ENCODE measurements at places on chromosomes 1 and 21.

DNA sequence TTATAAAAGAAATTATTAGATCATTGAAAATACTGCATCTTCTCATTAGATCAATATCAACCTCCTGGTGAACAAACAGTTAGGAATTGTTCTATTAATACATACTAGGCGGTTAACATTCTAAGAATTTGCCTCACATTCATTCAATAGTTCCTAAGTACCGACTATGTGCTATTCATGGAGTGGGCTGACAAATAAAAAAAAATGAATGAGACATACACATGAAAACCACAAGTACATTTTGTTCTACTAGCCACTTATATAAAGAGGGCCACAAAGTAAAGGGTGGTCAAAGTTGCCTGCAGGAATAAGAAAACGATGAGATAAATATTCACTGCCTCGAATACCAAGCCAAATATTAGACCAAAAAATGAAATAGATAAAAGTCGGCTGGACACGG lies 294.4 kb downstream of the SDCCAG8 start:
- no peak overlapping the region for H3K27ac ChIP-seq
- H3K27me3 ChIP-seq = no peaks in the 10 kb centered on the region
- no peaks in the 10 kb centered on the region for H3K4me1 ChIP-seq
- no peak overlapping the region for H3K4me3 ChIP-seq
- H3K36me3 ChIP-seq = no peaks in the 10 kb centered on the region

GRCh38 chr1:87330057-87330884 lies 1.6 kb downstream of the LMO4 start:
- peaks cover 4% of the 10 kb centered on the region for H3K36me3 ChIP-seq
- H3K27ac ChIP-seq = peak overlapping the region; percentile 95
- peak overlapping the region; percentile 78 for H3K4me3 ChIP-seq
- peaks cover 33% of the 10 kb centered on the region for H3K4me1 ChIP-seq
- peak; percentile 76 for DNase-seq
- no peaks in the 10 kb centered on the region for H3K27me3 ChIP-seq

- no peak for DNase-seq
- H3K4me1 ChIP-seq = no peaks in the 10 kb centered on the region
- H3K4me3 ChIP-seq = no peak overlapping the region
- no peak overlapping the region for H3K27ac ChIP-seq
Observed at GRCh38 chr1:22406722-22407495, 44.7 kb upstream of the ZBTB40 start.

DNA sequence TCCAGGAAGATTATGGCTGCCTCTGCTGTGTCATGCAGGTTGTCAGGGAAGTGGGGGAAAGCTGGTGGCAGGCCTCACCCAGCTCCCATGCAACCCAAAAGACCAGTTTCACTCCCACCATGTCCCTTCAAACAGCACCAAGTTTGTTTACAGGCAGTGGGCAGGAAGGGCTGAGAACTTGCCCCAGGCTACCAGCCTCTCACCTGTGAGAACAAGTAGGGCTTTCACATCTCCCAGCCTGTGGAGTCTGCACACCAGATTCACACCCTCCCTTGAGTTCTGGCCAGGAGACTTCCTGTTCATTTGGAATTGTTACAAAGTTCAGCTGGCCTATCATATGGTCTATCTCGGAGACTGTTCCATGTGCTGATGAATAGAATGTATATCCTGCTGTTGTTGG lies 27.8 kb downstream of the RPAP2 start:
- H3K4me3 ChIP-seq = no peak overlapping the region
- peaks cover 30% of the 10 kb centered on the region for H3K36me3 ChIP-seq
- no peaks in the 10 kb centered on the region for H3K4me1 ChIP-seq
- DNase-seq = no peak
- no peaks in the 10 kb centered on the region for H3K27me3 ChIP-seq

- H3K4me3 ChIP-seq = no peak overlapping the region
- H3K36me3 ChIP-seq = no peaks in the 10 kb centered on the region
- H3K4me1 ChIP-seq = peaks cover 6% of the 10 kb centered on the region
- no peaks in the 10 kb centered on the region for H3K27me3 ChIP-seq
Observed at GRCh38 chr1:51574796-51575195, 42.1 kb upstream of the OSBPL9 start.

DNA sequence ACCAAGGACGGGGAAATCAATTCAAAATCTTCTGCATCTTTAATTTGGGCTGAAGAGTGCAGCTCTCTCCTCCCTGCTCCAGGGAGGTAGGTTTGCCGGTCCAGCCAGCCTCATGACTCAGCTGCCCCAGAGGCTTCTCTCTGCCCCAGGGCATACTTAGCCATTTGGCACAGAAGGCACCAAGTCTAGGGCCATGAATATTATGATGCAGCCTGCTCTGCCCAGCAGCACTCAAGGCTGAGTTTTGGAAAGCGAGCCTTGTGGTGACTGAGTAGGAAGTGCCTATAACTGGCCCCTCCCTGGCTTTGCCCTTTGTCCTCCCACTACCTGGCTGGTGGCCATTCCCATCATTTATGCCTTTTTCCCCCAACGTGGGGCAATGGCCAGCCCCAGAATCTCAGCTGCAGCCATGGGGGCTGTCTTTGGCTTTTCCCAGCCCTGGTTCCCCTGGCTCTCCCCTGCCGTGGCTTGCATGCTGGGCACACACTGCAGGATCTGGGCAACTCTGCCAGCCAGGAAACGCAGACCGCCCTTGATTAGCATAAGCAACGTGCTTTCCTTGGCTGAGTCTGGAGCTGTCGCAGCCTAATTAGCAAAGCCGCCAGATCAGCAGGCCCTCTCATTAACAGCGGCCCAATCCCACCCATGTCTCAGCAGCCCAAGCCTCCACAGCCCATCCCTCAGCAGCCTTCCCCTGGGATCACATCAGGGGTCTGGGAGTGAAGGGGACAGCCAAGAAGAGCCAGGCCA lies 258.6 kb upstream of the TMEM51 start:
- H3K4me3 ChIP-seq = no peak overlapping the region
- no peaks in the 10 kb centered on the region for H3K27me3 ChIP-seq
- H3K36me3 ChIP-seq = no peaks in the 10 kb centered on the region
- DNase-seq = peak; percentile 37
- H3K4me1 ChIP-seq = peaks cover 16% of the 10 kb centered on the region

GRCh38 chr1:56923201-56923600 lies 42.6 kb downstream of the C8B start:
- H3K27me3 ChIP-seq = no peaks in the 10 kb centered on the region
- H3K36me3 ChIP-seq = no peaks in the 10 kb centered on the region
- DNase-seq = no peak
- peaks cover 29% of the 10 kb centered on the region for H3K4me1 ChIP-seq
- no peak overlapping the region for H3K4me3 ChIP-seq

DNA sequence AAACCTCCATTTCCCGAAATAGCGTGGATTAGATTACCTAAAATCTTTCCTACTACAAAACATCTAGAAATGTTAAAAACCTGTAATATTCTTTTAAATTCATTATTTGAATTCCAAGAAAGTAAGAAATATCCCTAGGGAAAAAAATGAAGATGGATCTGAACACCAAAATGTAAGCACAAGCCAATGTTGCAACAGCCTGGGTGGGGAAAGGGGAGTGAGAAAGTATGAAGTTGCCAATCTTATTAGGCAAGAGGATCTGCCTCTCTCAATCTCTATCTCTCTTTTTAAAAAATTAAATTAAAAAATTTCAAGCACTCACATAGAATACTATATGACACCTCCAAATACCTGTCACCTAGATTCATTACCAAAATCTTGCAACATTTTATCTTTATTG lies 74.9 kb upstream of the IRF2BP2 start:
- H3K4me3 ChIP-seq = no peak overlapping the region
- no peaks in the 10 kb centered on the region for H3K4me1 ChIP-seq
- no peak overlapping the region for H3K27ac ChIP-seq
- DNase-seq = no peak

DNA sequence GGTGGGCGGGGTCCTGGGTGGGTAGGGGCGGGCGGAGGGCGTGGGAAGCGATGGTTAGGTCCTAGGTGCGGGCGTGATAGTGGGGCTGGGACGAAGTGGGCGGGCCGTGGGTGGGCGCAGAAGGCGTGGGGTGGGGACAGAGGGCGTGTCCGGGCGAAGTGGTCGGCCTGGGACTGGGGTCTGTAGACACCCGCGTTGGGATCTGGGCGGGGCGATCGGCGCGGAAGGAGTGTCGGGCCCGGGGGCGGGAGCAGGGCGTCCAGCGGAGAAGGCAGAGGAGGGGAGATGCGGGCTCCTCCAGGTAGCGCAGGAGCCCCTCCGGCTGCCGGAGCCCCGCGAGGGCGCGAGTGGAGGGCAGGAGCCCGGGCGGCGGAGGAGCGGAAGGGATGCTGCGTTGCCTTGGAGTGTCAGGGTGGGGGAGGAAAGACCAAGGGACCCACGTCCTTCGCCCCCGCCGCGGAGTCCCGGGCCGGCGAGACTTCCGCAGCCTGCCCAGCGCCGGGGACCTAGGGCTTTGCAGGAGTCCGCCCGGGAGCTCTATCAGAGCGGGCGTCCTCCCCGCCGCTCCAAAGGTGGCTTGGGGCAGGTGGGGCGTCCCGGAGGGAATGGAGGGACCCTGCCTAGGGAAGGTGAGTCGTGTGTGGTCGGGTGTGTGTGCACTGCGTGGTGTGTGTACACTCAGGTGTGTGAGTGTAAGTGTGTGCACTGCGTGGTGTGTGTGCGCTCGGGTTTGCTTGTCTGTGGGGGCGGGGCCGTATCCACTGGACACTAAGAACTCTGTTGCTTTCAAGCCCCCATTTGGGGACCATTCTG lies 27.0 kb upstream of the PRSS38 start:
- H3K27me3 ChIP-seq = peaks cover 41% of the 10 kb centered on the region
- peak; percentile 92 for DNase-seq
- no peak overlapping the region for H3K27ac ChIP-seq
- H3K4me3 ChIP-seq = peak overlapping the region; percentile 75
- peaks cover 4% of the 10 kb centered on the region for H3K4me1 ChIP-seq

DNA sequence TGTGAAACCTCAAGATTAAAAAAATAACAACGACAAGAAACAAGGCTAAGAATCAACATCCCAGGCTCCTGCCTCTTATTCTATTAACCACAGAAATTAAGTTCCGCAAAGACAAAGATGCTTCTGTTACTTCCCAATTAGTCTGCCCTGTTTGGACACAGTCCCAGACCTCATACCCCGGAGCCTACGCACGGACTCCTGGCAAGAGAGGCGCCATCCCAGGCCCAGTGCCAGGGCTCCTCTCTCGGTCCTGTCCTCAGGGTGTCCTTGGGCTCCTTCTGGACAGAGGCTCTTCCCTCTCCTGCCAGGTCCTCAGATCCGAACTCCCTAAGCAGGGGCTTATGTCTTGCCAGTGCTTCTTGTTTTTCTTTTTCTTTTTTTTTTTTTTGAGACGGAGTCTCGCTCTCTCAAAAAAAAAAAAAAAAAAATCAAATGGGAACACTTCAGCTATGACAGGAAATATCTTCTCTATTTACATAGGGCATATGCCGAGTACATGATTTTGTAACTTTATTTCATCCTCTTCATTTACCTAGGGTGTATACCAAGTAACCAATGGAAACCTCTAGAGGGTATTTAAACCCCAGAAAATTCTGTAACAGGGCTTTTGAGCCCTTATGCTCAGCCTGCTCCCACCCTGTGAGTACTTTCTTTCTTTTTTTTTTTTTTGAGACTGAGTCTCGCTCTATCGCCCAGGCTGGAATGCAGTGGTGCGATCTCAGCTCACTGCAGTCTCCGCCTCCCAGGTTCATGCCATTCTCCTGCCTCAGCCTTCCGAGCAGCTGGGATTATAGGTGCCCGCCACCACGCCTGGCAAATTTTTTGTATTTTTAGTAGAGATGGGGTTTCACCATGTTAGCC lies 11.7 kb upstream of the ENO1 start:
- no peaks in the 10 kb centered on the region for H3K36me3 ChIP-seq
- H3K4me3 ChIP-seq = no peak overlapping the region
- no peaks in the 10 kb centered on the region for H3K27me3 ChIP-seq
- DNase-seq = no peak

DNA sequence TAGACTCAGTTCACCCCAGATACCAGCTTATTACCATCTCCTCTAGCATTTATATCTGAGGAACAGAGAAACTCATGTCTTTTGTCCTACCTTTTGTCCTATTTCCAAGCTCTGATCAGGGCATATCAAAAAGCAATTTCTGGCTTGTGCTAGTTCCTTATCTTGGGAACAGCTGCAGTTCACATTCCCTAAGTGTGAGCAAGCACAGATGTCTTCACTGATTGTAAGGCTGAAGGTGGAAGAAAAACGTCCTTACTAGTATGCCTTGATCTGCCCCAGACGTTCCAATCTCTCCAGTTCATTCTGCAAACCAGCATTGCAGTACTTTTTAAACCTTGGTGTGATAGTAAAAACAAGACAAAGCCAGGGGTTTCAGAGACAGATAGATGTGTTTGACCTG lies 139.8 kb downstream of the NCAM2 start:
- H3K4me3 ChIP-seq = no peak overlapping the region
- no peaks in the 10 kb centered on the region for H3K4me1 ChIP-seq
- H3K27me3 ChIP-seq = no peaks in the 10 kb centered on the region
- no peak overlapping the region for H3K27ac ChIP-seq

DNA sequence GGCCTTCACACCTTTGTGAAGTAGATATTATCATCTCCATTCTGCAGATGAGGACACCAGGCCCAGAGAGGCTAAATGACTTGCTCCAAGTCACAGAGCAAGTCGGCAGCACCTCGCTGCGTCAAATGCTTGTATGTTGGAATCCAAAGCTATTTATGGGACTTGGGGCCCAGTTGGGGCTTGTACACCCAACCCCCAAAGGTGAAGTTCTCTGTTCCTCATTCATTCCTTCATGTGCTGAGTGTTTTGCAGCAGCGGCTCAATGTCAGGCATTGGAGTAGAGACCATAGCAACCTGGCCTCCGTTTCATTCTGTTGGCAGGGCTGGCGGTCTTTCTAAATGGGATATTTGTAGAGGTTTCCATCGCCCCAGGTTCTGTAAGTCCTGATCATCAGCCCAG lies 113.4 kb upstream of the SLC25A33 start:
- H3K4me3 ChIP-seq = no peak overlapping the region
- H3K4me1 ChIP-seq = peaks cover 4% of the 10 kb centered on the region
- H3K27me3 ChIP-seq = no peaks in the 10 kb centered on the region

DNA sequence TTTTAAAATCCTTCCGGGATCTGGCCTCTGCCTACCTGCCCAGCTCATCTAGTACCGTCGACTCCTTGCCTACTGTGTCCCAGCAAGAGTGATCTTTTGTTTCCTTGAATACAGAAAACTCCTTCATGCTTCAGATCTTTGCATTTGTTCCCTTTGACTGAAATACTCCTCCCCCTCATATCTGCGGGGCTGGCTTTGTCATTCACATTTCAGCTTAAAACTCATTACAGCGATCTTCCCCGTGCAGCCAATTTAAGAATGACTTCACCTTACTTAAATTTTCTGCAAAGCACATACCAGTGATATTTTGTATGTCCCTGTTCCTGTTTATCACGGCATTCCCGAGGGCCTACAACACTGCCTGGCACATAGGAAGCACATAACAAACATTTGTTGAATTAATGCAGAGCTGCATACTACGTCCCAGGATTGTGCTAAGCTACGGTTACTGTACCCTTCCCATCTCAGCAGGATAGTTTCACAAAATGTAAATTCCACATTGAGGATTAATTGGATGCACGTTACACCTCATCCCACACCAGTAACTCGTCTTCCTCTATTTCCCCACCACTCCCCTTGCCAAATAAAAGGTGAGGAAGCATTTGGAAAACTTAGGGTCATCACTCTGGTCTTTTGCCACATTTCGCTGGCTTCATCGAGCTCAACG lies 837 bp upstream of the DESI2 start:
- H3K4me1 ChIP-seq = peaks cover 30% of the 10 kb centered on the region
- H3K36me3 ChIP-seq = no peaks in the 10 kb centered on the region
- no peaks in the 10 kb centered on the region for H3K27me3 ChIP-seq
- DNase-seq = peak; percentile 21
- H3K27ac ChIP-seq = no peak overlapping the region

GRCh38 chr1:22884806-22885530 lies 87.7 kb downstream of the LACTBL1 start:
- H3K36me3 ChIP-seq = no peaks in the 10 kb centered on the region
- no peak overlapping the region for H3K4me3 ChIP-seq
- H3K27ac ChIP-seq = no peak overlapping the region
- H3K27me3 ChIP-seq = no peaks in the 10 kb centered on the region
- no peak for DNase-seq

Measured in neural progenitor cell (in vitro differentiated cells).